ENCODE measurements at places on chromosomes 3 and 15.

DNA sequence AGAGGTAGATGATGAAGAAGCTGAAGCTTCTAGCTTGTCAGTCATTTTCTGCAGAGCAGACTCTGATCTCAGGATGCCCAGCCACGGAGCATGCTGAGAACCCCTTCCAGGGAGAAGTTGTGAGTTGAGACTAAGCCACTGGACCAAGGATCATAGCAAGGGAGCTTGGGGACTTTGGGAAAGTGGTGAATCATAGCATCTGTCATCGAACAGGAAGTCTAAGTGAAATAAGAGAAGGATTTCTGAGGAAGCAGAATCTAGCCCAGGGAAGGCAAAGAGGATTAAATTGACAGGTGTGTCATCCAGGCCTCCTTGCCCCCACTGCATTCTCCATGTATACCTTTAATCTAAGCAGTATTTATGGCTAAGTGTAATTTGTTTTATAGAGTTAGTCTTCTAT is 71.8 kb upstream of the TMEM108 start:
- no peak for DNase-seq

GRCh38 chr3:122688996-122689395 is 8.4 kb downstream of the PARP14 start:
- no peak for DNase-seq

DNA sequence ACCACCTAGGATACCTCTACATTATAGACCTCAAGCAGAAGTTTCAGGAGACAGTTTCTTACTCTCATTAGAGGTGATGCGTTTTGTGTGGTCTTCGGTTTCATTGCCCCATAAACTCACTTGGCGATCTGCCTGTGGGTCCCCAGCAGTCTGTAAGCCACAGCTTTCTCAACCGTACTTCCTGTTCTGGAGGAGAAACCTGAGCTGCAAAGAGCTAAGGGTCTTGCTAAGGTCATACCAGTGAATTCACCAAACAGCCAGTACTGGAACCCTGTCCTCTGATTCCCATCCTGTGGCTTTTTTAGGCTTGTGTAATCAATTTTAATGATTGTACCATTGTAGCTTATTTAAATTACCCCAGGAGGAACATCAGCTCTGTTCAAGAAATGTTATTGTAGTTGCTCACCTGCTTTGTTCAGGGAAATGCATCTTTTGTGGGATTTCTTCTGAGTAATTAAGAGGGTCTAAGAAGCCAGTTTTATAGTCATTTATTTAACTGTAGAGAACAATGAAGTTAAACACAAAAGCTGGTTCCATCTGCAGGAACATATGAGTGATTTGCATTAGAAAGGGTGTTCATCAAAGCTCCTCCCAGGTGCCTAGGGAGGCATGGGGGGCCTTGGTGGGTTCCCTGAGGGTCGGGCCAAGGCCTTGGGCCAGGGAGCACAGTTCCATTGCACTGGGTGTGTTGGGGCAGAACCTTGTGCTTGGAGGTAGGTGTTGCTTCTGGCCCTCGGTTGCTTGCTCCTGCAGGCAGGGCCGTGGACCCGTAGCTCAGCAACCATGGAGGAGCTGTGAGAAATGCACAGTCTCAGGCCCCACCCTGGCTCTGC is 69.6 kb downstream of the APBA2 start:
- DNase-seq: peak; percentile 88

DNA sequence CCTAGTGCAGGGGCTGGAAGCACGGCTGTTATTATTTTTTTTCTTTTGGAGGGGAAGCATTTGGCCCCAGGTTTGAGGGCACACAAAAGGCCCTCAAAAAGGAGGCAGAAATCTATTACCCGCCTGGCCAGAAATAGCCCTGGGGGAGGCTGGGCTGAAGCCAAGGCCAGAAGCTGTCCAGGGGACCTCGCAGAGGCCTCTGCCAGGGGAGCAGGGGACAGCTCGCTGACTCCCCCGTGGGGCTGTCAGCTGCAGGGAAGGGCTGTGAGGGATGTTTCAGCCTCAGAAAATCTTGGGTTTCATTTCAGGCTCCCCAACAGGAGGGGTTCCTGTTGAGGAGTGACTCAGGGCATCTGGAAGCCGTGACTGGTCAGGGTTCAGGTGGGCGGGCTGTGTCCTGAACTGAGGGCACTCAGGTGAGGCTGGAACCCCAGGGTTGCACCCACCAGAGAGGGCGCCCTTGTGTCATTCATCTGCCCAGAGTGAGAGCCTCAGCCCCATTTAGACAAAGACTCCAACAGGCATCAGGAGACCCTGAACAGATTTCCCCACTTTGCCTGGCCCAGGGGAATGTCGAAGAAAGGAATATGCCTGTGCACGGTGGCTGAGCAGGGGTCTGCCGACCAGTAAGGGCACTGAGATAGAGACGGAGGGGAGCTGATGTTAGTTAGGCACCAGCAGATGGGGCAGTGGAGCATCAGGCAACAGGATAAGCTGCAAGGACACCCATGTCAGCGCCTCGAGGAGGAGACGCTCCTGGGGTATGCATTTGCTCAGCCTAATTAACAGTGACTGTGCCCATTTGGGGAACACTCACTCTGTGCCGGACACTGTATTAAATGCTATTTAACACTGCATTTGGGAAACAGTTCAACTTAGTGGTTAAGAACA is 43.5 kb upstream of the SLC6A11 start:
- DNase-seq: no peak

DNA sequence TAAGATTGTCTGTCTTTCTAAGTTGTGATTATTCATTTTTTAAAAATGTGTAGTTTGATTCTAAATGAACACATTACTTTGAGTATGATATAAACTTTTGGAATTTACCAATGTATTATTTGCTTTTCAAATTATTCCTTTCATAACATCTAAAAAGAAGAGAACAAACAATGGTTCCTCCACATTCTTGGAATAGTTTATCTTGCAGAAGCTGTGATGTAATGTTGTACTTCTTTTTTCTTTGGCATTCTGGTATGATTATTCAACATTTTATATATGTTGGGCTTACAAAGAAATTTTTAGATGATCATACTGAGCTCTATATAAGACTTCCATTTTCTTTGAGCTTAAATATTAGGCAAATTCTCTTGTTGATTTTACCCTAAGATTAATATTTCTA is 419.2 kb downstream of the DIPK2A start:
- DNase-seq: no peak

DNA sequence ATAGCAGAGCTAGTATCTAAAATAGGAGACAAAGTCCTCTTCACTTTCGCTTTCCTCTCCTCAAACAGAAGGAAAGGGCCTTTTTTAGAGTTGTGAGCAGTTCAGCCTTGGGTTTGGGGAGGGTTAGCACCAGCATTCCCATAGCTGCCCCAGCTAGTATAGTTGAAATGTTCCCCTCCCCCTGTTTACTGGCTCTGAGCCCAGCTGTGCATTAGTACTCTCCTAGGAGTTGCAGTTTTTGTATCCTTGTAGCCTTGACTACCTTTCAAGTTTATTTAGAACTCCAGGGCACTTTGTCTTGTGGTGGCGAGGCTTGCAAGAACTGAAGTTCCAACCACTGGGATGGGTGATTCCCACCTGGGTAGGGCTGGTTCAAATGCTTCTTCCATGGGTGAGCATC is 245.1 kb upstream of the NAALADL2 start:
- DNase-seq: no peak

GRCh38 chr3:185527364-185527763 is 25.0 kb downstream of the LIPH start:
- DNase-seq: no peak

- no peak for DNase-seq
Measured at GRCh38 chr3:112688819-112689218, 47.9 kb upstream of the CCDC80 start.

GRCh38 chr3:73188707-73189106 is 127.2 kb downstream of the EBLN2 start:
- no peak for DNase-seq
